ENCODE measurements at places on chromosomes 1 and 21.

GRCh38 chr1:121483961-121484424, 299.2 kb downstream of the SRGAP2C start:
- no peak for DNase-seq

DNA sequence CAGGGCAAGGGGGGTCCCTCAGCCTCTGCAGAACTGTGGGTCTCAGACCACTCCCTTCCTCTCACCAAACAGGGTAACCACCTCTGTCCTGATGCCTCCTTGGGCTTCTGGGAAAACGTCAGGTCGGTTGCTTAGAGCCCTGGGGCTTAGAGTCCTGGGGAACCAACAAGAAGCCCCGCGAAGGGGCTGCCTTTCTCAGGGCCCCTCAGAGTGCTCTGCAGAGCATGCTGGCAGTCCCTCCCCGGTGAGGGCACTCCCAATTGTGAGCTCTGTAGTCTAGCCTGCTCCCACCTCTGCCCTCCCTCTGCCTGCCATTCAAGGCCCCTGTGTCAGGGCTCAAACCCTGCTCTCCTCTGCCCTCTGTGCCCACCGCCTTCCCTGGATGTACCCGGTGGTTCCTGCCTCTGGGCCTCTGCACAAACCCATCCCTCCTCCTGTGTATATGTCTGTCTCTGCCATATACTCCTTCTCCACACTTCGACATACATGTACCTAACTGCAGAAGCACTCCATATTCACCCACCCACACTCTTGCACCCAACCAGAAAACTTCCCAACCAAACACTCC, 92.3 kb downstream of the DMRTB1 start:
- DNase-seq: no peak

DNA sequence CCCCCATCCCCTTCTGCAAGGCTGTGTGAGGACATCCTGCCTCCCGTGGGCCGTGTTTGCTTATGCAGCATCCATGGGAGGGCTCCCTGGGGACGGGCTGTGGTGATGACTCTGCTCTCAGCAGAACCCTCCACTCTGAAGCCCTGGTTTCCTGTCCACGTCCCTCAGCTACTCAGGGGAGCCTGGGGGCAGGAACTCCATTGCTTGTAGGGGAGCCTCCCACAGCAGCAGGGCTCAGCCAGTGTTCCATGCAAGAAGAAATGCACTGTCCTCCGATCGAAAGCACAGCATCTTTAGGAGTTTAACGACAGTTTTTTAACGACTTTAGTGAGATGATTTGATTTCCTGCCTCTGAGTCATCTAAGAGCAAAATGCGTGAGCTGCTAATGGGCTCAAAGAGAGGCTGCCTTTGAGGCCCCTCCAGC, 8.3 kb upstream of the KCNAB2 start:
- no peak for DNase-seq

DNA sequence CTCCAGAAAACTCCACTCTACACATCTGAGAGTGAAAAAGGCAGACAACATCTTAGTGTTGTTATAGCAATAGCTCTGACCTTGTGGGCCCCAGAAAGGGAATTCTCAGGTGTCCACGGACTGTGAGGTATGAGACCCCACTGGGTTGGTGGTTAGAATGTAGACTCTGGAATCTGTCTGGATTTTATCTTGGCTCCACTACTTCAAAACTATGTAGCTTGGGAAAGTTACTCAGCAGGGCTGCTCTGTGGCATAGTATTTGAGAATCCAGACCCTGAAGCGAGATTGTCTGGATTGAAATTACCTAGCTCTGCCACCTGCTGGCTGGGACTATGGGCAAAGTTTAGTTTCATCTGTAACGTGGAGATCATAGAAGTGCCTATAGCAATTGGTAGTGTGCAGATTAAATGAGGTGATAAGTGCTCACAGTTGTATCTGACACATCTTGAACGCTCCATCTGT, 25.8 kb downstream of the PRDM2 start:
- no peak for DNase-seq

DNA sequence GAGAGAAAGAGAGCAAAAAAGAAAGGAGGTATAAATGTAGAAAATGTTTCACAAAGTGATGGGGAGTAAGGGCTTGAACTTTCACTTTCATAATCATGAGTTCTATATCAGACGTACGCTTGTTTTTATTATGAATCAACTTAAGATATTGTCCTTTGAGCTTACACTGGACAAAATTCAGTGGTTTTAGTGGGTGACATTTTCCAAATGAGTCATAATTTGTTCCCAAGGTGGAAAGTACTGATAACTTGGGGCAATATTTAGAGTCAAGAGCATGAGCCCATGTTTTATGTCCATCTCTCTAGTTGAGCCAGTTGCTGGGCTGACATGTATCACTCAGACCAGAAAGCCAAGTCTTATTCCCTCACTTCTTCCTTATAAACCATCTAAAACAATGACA, 161.6 kb downstream of the CHRM3 start:
- no peak for DNase-seq

DNA sequence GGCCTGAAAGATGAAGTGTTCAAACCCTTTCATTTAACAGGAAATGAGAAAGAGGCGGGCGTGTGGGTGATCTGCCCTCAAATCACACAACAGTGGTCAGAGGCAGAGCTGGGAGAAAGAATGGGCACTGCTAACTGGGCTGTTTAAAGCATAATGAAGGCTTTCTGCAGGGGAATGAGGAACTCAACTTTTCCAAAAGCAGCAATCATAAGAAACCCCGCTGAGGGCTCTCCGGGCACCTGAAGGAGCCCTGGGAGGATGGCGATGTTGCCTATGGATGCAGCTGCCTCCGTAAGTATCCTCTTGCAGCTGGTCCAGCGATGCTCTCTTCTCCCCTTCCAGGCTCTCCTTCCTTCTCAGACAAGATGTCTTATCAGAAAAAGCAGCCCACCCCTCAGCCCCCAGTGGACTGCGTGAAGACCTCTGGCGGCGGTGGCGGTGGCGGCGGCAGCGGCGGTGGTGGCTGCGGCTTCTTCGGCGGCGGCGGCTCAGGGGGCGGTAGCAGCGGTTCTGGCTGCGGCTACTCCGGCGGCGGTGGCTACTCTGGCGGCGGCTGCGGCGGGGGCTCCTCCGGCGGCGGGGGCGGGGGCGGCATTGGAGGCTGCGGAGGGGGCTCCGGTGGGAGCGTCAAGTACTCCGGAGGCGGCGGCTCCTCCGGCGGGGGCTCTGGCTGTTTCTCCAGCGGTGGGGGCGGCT, 1.2 kb downstream of the LORICRIN start:
- peak; percentile 1 for DNase-seq

DNA sequence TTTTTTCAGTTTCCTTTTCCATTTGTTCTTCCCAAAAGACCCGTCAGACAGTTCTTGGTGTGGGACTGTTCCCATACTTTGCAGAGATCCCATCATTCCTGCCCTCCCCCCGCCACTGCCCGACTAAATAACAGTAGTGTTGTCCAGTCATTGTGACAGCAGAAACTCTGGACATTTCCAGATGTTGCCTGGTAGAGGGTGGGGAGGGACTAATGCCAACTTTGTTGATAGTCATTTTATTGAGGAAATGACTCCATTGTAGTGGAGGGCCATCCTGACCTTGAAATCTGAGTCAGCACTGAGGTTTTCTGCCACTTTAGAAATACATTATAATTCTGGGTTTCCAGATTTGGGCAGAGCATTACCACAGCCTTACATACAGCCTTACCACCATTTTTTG, 85.4 kb downstream of the CEP350 start:
- no peak for DNase-seq
